ENCODE measurements at places on chromosomes 5 and 9. TPM values are rescaled to one million over a fixed set of nuclear protein-coding genes. Genes with fewer than 3 reads are reported as not detected.

Gene PPP2CA
- total RNA-seq, result 96.6 TPM

Gene SPINK7
- not detected for total RNA-seq

Gene LVRN
- total RNA-seq, result 11.0 TPM

Gene CYSTM1
- total RNA-seq, result 56.5 TPM

Gene SPARC
- 2,608 TPM for total RNA-seq

Gene SLC6A7
- not detected for total RNA-seq
